ENCODE measurements at places on chromosomes 6 and 20.

DNA sequence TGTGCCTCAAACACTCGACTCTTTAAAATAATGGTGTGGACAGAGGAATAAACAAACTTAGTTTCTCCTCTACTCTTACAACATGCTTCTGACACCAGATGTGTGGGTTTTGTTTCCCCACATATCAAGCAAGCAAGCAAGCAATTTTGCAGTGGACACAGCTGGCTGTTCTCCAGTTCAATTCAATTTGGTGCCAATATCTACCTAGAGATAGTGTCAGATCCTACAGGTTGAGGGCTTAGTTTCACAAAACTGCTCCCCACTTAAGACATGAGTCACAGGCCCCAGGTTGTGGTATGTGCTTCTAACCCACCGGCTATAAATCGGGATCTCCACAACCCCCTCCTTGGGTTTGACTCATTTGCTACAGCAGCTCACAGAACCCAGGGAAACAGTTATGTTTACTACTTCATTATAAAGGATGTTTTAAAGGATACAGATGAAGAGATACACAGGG, 131.4 kb upstream of the TRAF3IP2 start:
- DNase-seq, result peak; percentile 70

DNA sequence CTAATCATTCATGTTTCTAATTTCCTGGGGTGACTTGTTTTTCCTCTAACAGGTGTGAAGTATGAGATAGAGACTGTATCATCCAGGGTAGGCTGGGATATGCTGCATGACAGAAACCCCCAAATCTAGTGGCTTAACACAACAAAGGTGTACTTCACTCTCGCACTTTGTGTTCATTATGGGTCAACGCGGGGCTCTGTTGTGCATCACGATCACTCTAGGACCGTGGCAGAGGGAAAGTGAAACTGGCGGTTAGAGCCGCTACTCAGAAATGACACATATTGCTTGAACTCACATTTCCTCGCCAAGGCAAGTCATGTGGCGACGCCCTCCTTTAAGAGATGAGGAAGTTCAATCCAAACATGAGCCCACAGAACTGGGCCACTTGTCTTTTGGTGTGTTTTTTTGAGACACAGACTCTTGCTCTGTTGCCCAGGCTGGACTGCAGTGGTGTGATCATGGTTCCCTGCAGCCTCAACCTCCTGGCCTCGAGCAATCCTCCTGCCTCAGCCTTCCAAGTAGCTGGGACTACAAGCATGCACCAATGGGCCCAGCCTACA, 41.3 kb downstream of the PCNA start:
- peak; percentile 66 for DNase-seq

GRCh38 chr20:48054051-48054450, 268.8 kb upstream of the SULF2 start:
- DNase-seq, result no peak

DNA sequence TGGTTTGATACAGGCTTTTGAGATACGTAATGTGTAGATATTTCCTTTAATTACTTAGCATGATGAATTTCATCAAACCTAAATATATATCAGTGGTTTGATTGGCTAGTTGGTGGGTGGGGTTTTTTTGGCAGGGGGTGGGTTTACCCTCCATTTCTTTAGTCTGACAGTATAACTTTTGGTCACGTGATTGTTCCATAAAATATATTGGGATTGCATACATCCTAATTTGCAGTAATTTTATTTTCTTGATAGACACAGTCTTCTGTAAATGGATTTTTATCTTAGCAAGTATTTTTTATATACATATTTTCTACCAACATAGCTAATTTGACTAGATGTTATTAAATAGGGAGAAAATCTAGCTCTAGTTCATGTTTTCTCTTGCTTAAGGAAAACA, 177.4 kb upstream of the QKI start:
- no peak for DNase-seq

- no peak for DNase-seq
Measured at GRCh38 chr6:136923116-136923953, 1.2 kb downstream of the SLC35D3 start.

DNA sequence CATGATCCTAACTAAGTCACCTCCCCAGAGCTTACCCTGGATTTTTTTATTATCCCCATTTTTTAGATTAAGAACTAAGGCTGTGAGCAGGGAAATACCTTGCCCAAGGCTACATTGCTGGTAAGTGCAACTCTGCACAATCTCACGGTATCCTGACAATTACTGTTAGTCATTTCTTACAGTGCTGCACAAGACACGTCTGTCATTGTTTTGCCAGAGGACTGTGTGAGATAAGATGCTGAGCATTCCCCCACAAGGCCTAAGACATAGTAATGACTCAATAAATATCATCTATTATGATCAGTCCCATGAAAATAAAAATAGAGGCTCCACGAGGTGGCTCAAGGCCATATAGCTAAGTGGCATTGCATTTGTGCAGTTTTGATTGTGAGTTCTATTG, 21.0 kb downstream of the PFDN4 start:
- peak; percentile 24 for DNase-seq

DNA sequence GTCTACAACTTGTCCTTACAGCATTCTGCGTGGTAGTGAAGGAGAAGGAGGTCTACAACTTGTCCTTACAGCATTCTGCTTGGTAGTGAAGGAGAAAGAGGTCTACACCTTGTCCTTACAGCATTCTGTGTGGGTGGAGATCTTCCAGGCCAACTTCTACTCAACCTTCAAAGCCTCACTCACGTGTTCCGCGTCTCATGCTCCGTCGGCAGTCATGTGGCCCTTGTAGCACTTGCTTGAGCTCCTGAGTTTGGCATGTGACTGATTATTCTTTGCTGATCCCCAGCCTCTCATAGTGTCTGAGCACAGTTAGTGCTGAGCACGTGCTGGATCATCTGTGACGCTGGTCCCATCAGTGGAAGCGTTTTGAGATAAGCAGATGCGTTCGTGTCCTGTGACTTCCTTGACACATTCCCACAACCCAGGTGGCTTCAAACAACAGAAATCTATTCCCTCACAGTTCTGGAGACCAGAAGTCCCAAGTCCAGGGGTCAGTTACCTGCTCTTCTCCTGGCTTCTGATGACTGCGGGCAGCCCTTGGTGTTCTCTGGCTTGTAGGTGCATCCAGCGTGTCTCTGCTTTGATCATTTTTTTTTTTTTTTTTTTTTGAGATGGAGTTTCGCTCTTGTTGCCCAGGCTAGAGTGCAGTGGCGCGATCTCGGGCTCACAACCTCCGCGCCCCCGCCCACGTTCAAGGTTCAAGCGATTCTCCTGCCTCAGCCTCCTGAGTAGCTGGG, 2.6 kb downstream of the SS18L1 start:
- no peak for DNase-seq

DNA sequence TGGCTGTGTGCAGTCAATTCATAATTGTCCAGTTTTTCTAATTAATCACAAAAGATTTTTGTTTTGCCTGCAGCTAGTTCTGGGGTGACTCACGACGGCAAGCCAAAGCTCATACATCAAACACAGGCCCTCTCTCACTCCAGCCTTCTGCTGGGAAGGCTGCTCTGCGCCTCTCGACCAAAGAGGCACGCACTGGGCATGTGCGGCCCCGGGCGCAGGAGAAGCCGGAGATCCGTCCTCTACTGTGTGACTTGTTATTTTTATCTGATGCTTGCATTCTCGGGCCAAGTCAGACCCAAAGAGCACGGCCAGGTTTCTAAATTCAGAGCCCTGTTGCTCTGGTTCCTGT, 98.5 kb downstream of the TFAP2A start:
- DNase-seq, result peak; percentile 72

GRCh38 chr6:43735642-43736199, 34.3 kb upstream of the VEGFA start:
- no peak for DNase-seq

GRCh38 chr6:127938701-127939100, 37.8 kb upstream of the THEMIS start:
- DNase-seq, result peak; percentile 64

DNA sequence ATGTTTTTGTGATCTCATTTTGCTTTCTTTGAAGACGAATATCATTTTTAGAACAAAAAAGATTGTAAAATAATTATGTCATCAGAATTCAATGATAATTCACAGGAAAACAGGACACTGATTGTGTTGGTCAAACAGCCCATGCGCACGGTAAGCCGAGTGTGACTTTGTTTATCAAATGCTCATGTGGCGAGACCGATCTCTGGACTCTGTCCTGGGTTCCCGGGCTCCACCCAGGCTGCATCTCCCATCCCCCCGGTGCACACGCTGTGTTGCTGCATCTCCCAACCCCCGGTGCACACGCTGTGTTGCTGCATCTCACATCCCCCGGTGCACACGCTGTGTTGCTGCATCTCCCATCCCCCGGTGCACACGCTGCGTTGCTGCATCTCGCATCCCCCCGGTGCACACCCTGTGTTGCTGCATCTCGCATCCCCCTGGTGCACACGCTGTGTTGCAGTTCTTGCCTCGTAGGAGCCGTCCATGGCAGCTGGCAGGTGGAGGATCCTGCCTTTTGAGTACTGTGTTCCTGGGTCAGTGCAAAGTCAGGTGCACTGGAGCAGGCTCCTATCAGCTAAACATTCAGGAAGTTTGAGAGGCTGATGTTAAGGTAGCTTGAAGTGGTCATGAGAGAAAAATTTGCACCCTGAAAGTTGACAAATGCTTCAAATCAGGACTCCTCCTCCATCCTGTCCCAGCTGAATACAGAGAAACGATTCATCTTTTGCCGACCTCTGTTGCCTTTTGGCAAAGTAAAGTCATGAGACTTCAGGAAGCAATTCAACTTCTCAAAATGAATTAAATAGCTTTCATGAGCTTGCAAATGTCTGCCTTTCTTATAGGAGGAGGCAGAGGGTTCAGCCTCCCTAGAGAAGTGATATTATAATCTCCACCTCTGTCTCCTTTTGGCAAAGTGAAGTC, 77.1 kb upstream of the FRMD1 start:
- no peak for DNase-seq

DNA sequence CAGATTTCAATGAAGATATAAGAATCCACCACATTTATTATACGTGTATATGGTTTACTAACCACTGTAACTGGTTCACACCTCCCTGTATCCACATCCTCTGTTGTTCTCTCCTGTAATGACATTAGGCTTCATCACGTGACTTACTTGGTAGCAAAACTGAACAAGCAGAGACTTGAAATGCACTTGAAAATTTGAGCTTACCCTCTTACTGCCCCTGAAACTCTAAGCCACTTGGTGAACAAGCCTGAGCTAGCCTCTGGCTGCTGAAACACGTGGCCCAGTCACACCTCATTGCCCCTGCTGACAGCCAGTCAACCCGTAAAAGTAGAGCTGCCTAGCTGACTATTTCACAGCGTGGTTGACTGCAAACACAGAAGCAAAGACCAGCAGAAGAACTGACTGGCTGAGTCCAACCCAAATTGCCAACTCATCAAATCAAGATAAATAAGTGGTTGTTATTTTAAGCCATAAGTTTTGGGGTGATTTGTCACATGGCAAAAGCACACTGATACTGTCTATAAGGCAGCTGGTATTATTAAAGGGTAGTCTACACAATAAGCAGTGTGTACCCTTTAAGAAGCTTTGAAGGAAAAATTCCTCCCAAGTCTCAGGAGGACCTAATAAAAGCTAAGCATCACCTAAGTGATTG, 109.0 kb downstream of the RALGAPA2 start:
- DNase-seq, result no peak

- no peak for DNase-seq
Measured at GRCh38 chr20:706366-706885, 30.8 kb upstream of the SCRT2 start.

- no peak for DNase-seq
Measured at GRCh38 chr6:47633141-47633540, 65.2 kb upstream of the ADGRF4 start.

DNA sequence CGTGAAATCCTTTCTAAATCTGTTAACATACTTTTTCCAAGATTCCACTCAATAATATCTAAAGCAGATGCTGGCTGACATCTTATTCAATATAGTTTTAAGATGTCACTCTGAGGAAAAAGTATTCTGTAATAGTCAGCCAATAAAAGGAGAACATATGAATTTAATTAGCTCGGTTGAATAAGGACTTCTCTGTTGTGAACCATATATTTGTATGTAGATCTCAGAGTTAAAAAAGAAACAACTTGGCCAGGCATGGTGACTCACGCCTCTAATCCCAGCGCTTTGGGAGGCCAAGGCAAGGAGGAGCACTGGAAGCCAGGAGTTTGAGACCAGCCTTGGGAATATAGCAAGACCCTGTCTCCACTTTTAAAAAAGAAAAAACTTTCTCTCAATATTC, 7.4 kb upstream of the CD24 start:
- DNase-seq, result no peak

DNA sequence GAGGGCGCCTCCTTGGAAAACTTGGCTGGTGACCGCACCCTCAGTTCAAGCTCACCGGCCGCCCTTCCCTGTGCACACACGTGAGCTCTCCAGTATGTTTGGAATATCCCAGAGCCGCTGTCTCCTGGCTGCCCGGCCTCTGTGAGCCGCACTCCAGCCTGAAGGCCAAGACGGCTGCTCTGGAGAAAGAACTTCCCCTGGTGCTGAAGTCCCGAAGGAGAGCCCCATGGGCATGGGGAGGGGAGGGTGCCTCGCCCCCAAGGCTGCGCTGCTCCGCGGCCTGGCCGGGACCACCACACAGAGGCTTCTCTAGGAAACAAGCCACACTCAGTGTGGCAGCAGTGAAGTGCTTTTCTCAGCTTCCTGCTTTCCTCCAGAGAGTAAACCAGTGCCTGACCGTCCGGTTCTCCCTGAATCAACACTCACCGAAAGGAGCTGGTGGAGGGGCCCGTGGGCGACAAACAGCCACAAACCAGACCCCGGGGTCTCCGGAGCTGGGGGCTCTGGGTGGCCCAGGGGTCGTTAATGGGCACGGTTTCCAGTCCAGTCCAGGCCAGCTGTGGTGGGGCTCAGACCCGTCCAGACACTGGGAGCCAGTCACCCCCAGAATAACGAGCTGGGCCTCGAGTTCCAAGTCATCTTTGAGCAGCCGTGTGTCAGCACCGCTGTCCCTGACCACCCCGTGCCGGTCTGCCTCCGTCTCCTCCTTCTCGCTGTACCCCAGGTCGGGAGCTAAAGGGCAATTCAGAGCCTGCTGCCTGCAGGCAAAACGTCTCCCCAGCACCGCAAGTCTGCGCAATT, 87.4 kb upstream of the BHLHE23 start:
- DNase-seq, result no peak

Data from IMR-90 (cell line).